ENCODE measurements at places on chromosomes 5 and 9. TPM values are rescaled to one million over a fixed set of nuclear protein-coding genes. Genes with fewer than 3 reads are reported as not detected.

GRCh38 chr5:102986074-102986473 lies 133.9 kb downstream of the GIN1 start:
- DNase-seq, result no peak

DNA sequence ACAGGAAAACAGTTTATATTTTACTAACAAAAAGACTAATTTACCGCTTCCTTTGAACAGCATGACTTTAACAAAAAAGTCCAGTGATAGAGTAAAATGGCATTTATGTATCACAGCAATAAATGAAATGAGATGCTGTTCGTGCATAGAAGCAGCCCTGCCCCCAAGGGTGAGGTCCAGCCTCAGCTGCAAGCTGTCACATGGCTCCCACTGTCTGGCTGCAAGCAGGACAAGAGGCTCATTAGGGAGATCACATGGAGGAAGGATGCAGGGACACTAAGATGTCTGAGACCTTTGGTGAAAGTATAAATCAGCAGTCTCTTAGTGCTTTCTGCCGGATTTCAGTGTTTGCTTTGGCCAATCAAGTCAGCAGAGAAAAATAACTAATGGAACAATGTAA lies 23.0 kb downstream of the GDNF start:
- DNase-seq, result no peak

RFESD gene
- polyA plus RNA-seq, result 10.7 TPM

RAPGEF6 gene
- polyA plus RNA-seq, result 36.7 TPM

GRCh38 chr9:78021697-78022096 lies 9.9 kb downstream of the GNAQ start:
- DNase-seq, result no peak

GRCh38 chr5:22242532-22242931 lies 610.6 kb downstream of the CDH12 start:
- no peak for DNase-seq

- no peak for DNase-seq
Measured at GRCh38 chr5:170546282-170546681, 42.5 kb downstream of the KCNIP1 start.

DNA sequence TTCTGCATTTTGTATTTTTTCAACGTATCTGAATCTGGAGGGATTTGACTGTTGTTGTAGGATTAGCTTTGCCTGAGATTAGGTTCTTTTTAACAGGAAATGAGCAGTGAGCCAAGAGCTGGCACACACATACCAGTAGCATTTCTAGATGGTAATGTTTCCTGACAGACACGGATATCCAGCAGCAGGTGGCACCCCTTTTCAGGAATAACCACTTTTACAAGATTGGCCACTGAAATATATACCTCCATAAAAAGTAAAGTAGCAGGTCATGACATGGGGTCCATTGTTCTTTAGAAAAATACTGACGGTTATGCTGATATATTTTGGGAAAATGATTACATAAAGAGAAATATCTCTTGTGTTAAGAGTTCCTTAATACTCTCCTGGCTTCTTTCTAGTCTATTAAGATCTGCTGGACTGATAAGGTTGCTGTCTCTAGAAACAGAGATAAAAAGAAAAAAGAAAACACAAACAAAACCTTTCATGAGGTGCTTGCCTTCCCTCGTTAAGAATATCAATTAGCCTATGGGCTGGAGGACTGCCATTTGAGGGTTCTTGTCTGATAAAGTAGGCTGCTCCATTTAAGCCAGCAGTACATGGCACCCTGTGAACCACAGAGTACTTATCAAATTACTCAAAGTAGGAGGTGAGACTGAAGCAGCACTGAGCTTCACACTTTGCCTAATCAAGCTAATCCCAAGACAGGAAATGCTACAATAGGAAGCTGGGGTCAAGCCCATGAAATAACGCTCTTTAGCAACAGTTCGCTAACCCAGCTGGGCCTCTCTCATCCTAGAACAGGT lies 101.6 kb upstream of the PCA3 start:
- no peak for DNase-seq

DNA sequence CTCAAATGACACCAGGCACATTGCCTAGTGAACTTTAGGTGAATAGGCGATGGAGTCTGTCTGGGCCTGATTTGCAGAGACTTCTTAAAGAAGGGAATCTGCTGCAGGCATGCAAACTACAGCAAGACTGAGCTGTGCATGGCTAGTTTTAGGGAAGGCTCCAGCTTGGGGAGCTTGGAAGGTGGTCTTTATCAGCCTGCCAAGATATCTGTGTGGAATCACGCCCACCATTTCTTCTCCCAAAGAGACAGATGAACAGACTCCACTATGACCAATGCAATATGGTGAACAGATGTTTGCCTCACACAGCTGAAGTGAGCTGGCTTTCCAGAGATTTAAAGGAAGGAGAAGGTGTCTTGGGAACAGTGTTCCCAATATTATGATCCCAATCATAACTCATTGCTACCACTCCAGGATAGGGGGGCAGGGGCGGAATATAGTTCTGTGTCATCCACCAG lies 129.0 kb upstream of the HMHB1 start:
- no peak for DNase-seq

CCNH gene
- polyA plus RNA-seq, result 55.7 TPM

DNA sequence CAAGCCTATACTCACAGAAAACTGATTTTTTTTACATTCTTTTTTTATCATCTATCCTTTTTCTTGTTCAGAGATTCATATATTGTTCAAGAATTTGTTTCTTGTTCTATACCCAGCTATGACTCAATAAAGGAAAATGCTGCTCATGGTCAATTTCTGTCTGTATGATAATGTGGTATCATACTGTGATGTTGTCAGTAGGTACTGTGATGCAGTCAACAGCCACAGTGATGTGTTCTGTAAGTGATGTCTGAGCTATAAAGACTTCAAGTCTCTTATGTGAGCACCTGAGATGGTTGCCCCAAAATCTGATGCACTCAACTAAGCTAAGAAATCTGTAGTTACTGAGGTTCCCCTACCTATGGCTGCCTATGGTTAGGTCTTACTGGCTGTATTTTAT lies 294.2 kb upstream of the GRIN3A start:
- no peak for DNase-seq

HSD17B3 gene
- not detected for polyA plus RNA-seq

- no peak for DNase-seq
Measured at GRCh38 chr5:56330167-56330566, 97.0 kb upstream of the ANKRD55 start.

DNA sequence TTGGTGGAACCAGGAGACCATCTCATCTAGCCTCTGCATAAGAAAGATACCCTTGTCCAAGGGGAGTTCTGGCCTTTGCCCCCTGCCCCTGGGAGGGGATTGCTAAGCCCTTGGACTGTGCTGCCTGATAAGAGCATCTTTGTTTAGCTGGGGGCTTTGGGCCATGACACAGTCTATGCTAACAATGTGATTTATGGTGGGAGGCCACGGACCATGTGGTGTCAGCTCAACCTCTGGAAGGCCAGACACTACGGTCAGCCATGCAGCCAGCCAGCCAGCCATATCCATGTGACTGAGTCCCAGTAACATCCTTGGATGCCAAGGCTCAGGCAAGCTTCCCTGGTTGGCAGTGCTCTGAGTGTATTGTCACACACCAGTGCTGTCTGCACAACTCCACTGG lies 244.4 kb downstream of the FSTL4 start:
- no peak for DNase-seq

SELENOP gene
- polyA plus RNA-seq, result not detected

SLC36A3 gene
- polyA plus RNA-seq, result not detected

DNA sequence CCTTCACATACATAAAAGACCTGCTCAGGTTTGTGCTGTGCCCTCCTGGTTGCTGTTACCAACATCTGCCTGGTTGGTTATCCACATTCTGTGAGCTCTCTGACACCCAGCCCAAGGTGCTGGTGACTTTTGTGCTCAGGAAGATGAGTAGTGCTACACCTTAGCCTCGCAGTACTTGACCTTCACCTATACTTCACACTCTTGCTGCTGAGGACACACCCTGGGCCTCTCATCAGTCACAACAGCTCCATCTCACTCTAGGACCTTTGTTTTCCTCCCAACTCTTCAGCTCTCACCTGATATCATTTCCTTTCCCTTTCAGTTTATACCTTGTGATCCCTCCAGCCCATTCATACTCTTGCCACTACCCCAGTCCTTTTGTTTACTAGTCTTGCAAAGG lies 10.7 kb upstream of the SLC22A5 start:
- no peak for DNase-seq

ALDOB gene
- polyA plus RNA-seq, result not detected

- no peak for DNase-seq
Measured at GRCh38 chr5:42302186-42302585, 121.1 kb upstream of the GHR start.

SNCAIP gene
- polyA plus RNA-seq, result not detected
